ENCODE measurements at places on chromosomes 7 and 10.

- no peak for DNase-seq
Measured at GRCh38 chr10:76190634-76191270, 759.3 kb downstream of the LRMDA start.

DNA sequence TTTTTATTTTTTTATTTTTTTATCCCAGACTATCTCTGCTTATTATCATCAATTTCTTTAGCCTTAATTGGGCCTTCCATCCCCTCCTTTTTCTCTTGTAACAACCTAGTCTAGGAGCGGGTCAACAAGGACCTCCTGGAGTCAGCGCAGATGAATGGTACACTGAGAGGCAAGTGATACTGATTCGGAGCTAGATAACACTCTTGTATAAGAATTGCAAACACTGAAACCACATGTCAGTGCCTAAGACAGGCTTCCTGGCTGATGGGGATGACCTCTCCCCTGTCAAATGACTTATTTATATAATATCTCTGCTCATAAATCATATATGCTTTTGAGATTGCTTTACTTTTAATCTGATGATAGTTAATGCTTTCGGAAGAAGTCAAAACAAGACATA is 22.7 kb downstream of the BPGM start:
- DNase-seq, result no peak

DNA sequence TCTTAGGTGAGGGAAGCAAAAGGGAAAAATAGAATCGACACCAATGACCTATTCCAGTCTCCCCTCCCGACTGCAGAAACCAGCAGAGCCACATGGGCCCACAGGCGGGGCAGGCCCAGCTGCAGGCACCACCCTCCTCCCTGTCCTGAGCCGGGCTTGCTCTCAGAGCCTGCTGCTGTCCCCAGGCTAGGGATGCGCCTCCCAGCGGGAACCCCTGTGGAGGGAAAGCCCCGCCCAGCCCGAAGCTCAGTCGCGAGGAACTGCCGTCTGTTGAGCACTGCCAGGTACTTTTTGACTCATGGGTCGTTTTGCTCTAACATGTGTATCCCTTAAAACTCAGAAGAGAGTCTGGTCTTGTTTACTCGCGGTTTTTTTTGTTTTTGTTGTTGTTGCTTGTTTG is 124.5 kb upstream of the RET start:
- no peak for DNase-seq

GRCh38 chr10:130994845-130995244 is 316.7 kb downstream of the TCERG1L start:
- no peak for DNase-seq

GRCh38 chr10:68668231-68668630 is 52.8 kb upstream of the CCAR1 start:
- DNase-seq, result no peak

GRCh38 chr10:73873838-73874215 is 528 bp downstream of the CAMK2G start:
- no peak for DNase-seq

- no peak for DNase-seq
Measured at GRCh38 chr10:77819210-77820112, 107.1 kb downstream of the DLG5 start.

DNA sequence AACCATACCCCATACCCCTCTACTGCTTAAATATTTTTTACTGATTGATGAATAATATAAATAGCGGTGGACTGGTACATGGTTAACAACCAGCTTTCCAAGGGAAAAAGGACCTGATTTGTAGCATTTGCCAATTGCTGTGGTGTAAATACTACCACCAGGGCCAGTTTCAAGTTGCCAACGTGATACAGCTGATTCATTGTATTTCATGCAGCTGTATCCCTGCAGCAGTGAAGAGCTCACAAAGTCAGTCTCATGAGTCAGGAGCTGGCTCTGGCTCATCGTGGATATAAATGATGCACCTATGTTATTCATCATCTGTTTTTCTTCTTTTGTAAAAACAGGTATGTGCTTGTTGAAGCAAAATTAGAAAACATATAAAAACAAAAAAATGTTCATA is 15.2 kb downstream of the CALML5 start:
- no peak for DNase-seq

DNA sequence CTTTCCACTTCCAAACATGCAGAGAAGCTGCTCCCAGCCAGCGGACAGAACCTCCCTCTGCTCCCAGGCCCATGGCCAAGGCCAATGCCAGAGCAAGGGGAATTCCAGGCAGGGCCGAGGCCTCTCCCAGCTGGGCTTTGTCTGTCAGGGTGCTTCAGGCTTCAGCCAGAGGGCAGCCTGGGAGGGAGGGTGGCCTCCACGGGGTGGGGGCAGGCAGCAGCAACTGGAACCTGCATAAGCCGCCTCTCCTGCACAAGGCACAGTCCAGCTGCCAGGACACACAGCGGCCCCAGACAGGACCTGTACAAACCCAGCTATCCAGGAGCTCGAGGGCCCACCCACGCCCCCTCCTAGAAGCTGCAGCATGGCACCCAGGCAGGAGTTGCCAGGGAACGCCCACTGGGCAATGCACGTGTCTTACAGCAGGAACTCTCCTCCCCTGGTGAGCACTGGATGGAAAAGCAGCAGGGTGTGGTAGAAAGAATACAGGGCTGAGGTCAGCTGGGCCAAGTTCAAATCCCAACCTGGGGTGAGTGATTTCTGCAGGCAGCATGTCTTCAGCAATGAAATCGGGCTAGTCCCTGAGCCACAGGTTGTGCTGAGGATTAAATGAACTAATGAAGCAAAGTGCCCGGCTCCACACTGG is 7.6 kb downstream of the FAM53B start:
- no peak for DNase-seq

GRCh38 chr7:17207220-17207619 is 91.2 kb upstream of the AHR start:
- DNase-seq, result no peak

DNA sequence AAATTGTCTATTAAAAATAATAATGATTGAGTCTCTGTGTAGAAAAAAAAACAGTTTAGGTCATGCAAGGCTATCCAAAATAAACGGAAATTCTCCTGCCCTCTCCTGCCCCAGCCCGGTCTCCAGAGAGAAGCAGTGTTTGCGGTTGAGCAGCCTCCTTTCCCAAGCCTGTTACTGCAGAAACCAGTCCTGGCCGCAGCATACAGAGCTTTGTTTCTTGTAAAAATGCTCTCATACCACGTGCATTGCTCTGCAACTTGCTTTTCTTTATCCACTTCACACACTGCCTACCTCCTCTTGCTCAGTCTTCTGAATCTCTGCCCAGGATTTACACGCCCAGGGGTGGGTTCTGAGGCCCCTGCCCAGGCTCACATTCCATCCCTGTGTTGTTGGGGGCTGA is 34.4 kb upstream of the CUL1 start:
- DNase-seq, result no peak

GRCh38 chr7:158650821-158651225 is 53.8 kb downstream of the NCAPG2 start:
- DNase-seq, result no peak

DNA sequence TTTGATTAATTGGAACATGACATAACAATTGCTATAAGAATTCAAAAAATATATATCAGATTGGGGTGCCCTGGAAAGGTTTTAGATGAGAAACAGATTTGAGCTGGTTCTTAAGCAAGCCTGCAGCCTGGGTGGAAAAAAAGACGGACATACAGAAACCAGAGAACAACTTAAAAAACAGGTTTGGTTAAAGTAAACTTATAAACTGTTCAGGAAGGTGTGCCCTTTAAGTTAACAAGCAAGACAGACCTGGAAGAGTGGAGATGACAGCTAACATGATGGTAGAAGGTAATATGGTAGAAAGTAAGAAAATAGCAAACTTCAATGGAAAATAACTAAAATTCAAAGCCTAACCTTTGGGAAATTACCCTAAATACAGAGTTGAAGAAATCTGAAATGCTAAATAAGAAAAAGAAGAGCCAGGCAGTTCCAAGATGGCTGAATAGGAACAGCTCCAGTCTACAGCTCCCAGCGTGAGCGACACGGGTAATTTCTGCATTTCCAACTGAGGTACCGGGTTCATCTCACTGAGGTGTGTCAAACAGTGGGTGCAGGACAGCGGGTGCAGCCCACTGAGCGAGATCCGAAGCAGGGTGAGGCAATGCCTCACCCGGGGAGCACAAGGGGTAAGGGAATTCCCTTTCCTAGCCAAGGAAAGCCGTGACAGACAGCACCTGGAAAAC is 52.2 kb downstream of the CADPS2 start:
- DNase-seq, result no peak

DNA sequence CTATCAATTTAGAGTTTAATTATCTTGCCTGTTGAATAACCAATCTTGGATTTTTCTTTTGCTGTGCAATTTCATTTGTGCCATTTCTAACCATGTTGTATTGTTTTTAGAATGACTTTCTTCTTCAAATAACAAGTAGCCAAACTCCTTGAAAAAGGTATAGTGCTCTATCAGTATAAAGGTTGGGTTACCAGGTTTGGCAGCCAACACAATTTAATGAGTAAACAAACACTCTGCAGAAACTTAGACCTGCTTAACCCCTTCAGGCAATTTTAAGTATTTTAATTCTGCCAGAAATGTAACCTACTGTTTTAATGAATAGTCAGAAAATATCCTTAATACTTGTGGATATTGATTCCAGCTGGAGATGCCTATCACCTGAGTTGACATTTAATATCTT is 299.8 kb downstream of the ARL4A start:
- DNase-seq, result no peak

DNA sequence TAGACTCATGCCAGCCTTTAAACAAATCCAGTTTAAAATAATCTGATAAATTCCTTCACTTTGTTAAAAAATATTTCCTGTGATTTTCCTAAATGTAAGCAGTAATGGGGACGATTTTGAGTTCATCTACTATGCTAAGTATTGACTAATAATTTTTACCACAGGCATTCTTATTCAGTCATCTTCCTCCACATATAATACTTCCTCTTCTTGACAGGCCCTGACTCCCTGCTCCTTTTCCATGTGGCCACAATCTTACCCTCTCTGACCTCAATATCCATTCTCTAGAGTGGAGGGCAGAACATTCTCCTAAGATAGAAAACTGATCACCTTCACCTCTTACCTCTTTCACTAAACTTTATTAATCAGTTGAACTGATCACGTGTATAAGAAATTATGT is 7.8 kb downstream of the DNAJC2 start:
- no peak for DNase-seq

DNA sequence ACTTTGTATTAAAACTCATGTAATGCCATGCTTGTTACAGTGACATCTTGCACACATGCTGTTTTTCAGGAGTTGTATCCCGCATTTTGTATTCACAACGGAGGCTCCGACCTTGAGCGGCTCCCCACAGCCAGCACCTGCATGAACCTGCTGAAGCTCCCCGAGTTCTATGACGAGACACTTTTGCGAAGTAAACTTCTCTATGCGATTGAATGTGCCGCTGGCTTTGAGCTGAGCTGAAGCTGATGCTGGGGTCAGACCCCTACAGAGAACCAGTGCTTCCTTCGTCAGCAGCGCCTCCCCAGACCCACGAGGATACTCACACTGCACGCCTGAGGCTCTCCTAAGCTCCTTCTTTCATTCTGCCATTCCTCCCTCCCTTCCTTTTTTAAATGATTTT is 69.3 kb upstream of the DNAJB6 start:
- no peak for DNase-seq

- no peak for DNase-seq
Measured at GRCh38 chr10:123884907-123885381, 6.7 kb downstream of the CPXM2 start.

GRCh38 chr10:101709359-101710058 is 14.5 kb upstream of the FBXW4 start:
- DNase-seq, result no peak

DNA sequence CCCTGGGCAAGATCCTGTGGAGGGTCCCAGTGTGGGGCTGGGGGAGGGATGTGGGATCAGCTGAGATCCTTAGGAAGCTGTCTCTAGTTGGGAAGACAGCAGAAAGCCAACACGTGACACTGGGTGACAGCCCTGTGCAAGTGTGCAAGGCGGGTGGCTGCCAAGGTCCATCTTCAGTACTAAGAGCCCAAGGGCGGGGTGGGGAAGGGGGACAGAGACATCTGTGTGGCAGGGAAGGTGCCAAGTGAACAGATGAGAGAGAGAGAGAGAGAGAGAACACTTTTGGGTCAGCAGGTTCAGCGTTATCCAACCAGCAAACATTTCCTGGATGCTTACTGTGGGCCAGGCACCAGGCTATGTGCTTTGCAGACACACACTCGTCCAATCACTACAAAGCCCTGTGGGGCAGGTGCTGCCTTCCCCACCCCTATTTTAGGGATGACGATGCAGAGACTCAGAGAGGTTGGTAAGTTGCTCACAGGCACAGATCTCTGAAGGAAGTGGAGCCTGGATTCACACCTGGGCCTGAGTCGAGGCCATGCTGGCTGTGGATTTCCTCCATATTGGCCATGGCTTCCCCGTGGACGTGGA is 135.7 kb downstream of the GRK5 start:
- no peak for DNase-seq

- DNase-seq, result no peak
Measured at GRCh38 chr7:83142365-83142764, 20.3 kb downstream of the PCLO start.

DNA sequence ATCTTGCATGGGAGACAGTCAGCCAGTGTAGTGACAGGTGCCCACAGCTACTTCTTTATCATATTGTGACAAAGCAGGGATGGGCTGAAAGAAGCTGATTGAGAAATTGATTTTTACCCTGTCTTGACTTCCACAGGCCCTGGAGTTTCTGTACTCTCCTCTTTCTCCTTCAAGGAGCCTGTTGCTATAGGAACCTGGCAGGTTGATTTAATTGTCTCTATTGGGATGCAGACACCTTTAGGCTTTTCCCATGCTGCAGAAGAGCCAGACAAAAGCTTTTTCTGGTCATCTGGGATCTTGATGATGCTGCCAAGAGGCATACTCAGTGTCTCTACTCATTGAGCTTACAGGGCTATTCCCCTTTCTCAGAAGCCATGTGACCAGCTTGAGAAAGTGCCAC is 754.8 kb downstream of the KCNMA1 start:
- no peak for DNase-seq

DNA sequence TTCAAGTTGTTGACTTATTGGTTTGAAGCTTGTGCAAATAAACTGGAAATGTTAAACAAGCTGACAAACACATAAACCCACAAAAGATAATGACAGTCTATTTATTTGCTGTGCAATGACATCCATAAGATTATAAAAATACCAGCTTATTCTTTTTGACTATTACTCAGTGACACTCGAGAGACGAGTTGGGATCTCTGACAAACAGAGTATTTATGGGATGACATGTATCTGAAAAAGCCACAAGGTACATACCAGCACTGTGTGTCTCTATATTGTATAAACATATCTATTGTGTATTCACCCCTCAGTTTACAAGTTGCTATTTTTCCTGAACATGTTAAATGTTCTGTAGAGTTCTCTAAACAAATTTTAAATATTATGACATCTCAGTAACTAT is 88.9 kb downstream of the CHRM2 start:
- DNase-seq, result no peak

DNA sequence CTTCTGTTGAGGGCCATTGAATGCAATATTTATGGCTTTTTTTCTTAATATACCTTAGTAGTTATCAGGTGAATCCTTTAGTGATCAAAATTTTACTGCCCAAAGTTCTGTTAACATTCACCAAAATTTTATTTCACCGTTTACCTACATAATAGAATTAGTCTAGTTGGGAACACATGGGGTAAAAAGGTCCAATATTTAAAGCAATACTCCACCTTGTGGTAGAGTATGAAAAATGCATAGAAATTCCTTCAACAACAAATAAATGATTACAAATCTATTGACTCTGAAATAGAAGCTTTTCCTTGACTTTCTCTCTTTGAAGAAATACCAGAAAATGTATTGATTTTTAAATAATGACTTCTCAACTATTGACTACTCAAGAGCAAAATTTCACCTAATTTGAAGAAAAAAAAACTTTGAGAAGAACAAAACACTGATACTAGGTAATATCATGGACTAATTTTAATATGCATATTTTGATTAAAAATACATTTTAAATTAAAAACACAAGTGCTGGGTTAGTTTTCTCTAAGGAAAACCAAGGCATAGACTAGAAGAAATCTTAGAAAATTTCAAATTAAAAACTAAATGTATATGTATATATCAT is 43.3 kb downstream of the POLR1F start:
- DNase-seq, result no peak
